EL (cell line): ENCODE measurements at places on chromosomes 6 and 20.
A peak's percentile ranks its signal among the peaks of the same experiment; 100 is the strongest.

DNA sequence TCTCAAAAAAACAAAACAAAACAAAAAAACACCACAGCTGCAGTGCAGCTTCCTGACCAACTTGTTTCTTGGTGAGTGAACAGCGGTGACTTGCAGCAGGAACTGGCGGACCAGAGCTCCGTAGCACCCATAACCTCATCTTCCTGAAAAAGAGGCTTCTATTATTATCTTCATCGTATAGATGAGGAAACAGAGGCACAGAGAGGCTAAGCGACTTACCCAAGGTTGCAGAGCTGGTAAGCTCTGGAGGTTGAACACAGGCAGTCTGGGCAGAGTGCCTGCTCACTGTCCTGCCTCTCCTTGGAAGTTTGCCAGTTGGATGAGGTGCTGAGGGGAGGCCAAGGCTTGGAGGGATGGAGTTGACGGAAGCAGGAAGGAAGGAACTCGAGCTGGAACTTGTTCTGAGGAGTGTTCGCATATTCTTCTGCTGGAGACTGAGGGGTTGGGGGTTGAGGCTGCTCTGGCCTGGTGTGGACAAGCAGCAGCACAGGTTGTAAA lies 47.9 kb upstream of the CCDC167 start:
- peak; percentile 63 for DNase-seq

GRCh38 chr6:134368670-134369069 lies 50.8 kb upstream of the SGK1 start:
- DNase-seq = no peak

- no peak for DNase-seq
Measured at GRCh38 chr6:111750753-111751673, 122.2 kb downstream of the FYN start.

DNA sequence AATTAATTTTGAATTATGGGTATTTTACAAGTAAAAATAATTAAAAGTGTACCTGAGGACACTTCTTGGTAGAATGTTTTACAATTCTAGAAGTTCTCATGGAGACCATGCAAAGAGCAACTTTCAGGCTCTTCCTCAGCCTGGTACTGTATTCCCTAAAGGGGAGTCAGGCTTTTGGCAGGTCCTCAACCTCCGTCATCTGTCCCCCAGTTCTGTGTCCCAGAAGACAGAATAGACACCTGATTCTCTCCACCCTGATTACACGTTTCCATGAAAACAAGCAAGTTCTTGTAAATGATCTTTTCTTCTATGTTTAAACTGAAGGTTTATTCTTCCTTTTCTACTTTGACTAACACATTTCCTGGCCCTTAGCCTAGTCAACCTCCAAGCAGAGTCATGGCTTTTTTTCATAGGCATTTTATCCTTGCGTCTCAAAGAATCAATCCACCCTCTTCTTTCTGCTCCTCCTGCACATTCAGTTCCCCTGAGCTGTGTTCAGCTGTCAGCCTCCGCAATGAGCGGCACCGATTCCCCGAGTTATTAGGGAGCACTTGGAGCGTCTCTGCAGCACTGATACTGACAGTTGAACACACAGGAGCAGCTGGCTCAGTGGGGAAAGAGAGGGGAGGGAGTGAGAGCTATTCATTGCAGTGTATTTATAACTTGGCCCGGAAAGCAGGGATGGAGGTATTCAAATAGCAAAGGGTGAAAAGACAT lies 1082.4 kb upstream of the MAP3K7 start:
- DNase-seq = no peak

- no peak for DNase-seq
Measured at GRCh38 chr20:48622421-48622820, 205.4 kb downstream of the PREX1 start.
